ENCODE measurements at places on chromosomes 5 and 9.

- no peak for DNase-seq
Measured at GRCh38 chr5:168282120-168282519, 9.3 kb upstream of the WWC1 start.

DNA sequence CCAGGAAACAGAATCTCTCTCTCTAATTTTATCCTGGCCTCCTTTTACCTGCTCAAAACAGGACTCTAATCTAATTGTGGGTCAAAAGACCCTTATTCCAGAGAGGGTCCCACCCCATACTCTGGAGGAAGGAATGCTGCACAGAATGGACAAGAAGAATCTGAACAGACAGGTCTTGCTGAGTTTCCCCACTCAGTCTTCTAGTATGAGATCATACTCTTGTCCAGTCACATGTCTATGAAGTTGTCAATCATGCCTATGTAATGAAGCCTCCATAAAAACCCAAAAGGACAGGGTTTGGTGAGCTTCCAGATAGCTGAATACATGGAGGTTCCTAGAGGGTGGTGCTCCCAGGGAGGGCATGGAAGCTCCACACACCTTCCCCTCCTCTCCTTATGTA is 123.9 kb upstream of the FER start:
- DNase-seq, result no peak

- DNase-seq, result no peak
Measured at GRCh38 chr9:627336-627970, 214.0 kb upstream of the DMRT1 start.

DNA sequence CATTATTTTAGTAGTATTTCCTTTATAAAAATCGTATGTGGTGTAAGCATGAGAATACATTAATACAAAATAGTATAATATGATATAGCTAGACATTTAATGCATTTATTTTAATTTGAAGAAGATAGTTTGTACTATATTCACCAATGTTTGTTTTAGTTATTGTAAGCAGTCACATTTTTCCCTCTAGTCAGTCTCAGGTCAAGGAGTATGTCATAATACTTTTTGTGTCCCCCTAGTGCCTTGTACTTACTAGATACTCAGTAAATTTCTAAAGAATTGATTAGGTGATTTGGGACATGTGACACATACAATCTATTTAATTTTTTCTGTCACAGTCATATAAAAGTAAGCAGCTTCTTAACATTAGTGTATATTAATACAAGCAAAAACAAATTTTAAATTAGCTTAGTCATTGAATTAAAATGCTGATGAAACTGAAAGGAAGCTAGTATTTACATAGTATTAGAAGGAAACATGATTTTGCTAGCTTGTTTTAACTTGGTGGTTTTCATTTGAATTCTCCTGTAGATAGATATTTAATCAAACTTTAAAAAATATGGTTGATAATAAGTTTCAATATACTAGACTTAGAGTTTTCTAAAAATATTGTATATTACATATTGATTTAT is 242.2 kb downstream of the FER start:
- no peak for DNase-seq

- no peak for DNase-seq
Measured at GRCh38 chr5:158884827-158885518, 214.7 kb downstream of the EBF1 start.

DNA sequence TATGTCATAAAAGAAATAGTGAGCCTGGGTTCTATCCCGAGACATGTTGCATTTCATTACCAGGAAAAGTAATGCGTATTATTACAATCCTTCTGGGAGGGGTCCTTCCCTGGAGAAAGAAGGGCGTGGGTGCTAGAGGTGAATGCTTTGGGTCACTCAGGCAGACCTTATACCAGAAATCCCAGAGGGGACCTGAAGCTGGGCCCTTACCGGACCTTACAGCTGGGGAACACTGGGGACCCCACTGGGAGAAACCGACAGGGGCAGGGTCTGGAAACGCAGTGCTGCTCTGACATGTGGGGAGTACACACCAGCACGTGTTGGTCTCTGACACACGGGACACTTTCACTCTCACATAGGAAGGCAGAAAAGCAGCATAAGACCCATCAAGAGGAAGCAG is 71.3 kb downstream of the LMNB1 start:
- DNase-seq, result no peak

DNA sequence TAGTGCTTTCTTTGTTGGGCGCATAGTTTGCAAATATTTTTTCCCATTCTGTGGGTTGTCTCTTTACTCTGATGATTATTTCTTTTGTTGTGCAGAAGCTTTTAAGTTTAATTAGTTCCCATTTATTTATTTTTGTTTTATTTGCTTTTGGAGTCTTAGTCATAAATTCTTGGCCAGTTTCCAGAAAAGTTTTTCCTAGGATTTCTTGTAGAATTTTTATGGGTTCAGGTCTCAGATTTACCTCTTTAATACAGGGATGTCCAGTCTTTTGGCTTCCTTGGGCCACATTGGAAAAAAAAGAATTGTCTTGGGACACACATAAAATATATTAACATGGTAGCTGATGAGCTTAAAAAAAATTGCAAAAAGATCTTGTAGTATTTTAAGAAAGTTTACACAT is 122.0 kb downstream of the WDR70 start:
- no peak for DNase-seq
